ENCODE measurements at places on chromosomes 5 and 9.

- no peak for DNase-seq
Measured at GRCh38 chr5:189976-190365, 1.3 kb upstream of the LRRC14B start.

GRCh38 chr5:77302247-77302646 is 91.8 kb downstream of the PDE8B start:
- no peak for DNase-seq

DNA sequence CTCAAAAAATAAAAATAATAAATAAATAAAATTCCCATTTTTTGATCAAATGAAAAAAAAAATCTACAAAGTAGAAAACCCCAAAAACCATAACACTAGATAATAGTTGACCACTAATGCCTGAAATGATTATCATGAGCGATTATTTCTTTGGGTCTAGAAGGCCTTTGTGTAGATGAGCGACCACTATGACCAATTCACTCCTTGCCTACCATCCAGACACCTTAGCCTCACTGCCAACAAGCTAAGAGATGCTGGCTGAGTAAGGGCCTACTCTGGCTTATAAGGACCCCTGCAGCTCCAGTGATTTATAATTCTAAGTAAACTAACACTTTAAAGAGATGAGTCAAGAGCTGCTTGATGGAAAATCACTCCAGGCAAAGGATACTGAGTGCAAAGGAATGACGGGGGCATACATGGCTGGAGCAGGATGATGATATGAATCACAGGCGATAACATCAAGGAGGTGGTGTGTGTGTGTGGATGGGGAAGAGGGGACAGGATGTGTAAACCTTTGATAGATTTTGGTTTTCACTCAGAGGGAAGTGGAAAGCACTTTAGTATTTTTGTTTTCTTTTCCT is 4.8 kb upstream of the F2RL1 start:
- no peak for DNase-seq

GRCh38 chr5:37090123-37090726 is 159.0 kb downstream of the CPLANE1 start:
- no peak for DNase-seq

DNA sequence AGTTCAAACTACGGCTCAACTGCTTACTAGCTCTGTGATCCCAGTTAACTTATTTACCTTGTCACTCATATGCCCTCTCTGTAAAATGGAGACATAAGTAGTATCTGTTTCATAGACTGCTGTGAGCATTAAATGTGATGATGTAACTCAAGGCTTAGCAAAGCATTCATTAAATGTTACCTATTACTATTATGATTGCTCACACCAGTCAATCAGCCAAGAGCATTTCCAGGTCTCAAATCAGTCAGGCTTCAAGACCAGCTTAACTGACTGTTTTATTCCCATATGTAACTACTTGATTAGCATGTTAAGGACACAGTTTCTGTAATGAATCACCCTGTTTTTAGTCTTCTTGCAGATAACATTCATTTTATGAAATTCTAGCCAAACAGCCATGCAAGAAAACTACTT is 413.3 kb downstream of the MLLT3 start:
- DNase-seq, result no peak

GRCh38 chr9:125227761-125228160 is 13.4 kb downstream of the HSPA5 start:
- DNase-seq, result no peak
